ENCODE measurements at places on chromosomes 4 and X.

DNA sequence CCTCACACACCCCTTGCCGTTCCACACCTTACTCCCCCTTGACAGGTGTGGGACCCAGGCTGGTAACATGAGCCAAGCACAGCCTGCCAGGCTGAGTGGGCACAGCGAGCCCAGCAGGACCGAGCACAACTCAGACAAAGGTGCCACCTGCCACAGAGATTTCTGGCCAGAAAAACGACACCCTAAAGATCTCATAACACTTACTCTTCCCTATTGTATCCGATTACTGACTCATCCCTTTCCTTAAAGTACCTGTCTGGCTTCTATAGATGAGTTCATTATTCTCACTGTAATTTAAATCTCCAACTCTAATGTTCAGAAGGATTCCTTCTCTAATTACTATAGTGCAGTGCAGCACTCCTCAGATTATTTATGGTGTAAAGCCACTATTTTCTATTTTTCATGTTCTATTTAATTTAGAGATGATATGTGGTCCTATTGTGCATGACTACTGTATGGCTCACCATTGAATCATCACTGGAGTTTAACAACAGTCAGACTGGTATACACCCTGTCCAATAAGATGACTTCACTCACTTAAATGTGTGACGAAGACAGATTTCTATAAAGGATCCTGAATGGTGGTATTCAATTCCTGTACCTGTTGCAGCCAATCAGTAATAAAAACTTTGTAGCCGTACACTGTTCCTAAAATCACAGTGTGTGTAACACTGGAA lies 7.6 kb upstream of the SYTL5 start:
- DNase-seq = no peak

DNA sequence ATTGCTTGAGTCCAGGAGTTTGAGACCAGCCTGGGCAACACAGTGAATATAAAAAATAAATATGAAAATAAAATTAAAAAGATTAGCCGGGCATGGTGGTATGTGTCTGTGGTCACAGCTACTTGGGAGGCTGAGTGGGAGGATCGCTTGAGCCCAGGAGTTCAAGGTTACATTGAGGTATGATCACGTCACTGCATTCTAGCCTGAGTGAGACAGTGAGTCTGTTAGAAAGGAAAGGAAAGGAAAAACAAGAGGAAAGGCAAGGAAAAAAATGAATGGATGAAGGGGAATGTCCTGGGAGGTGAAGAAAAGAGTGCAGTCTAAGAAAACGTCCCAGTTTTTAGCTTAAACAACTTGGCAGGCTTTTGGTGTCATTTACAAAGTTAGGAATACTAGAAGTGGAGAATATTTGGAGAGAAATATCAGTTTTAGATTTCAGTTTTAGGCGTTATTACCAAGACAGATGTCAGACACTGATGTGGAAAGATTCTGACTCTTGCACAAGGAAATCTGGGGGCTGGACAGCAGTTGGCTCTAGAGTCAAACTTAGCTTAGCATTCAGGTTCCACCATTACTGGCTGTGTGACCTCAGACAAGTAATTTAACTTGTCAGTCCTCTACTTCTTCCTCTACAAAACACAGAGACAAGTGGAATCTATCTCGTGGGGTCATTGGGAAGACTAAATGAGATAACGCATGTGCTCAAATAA lies 139.0 kb downstream of the TSPAN5 start:
- DNase-seq = no peak

DNA sequence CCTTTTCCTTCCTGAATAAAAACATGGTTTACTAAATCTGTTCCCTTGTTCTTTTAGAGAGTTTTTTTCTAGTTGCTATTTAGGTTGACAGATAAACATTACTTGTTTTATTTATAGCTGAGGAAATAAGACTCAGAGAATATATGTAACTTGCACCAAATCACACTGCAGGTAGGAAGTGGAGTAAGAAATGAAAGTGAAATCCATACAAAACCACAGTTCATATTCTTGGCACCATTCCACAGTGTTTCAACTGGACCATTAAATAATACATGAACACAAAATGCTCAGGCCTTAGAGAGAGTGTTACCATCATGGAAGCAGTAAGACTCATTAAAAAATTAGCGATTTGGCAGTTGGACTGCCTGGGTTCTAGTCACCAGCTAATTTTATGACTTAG lies 326.9 kb upstream of the SLIT2 start:
- no peak for DNase-seq

GRCh38 chrX:27463187-27463586 lies at the start of gene PPP4R3C:
PPP4R3C (minus strand) TSS chrX:27463341; CDS start chrX:27463296, 45 bp downstream.
- DNase-seq = no peak

DNA sequence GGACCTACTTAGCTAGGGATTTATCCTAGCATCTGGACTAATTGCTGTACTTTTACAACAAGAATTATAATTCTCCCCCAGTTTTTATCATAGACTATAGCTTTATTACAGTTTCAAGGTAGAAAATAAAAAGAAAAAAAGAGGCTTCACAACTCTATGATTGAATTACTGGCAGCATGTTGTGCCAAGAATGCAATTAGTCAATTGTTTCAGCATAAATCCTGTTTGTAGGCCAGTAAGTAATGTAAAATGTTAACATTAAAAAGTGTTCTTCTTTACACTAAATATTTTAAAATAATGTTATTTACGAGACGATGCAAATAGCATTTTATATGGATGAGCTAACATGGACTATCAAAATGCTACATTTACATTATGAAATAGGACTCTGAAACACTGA lies 228.4 kb downstream of the MAPK10 start:
- no peak for DNase-seq

DNA sequence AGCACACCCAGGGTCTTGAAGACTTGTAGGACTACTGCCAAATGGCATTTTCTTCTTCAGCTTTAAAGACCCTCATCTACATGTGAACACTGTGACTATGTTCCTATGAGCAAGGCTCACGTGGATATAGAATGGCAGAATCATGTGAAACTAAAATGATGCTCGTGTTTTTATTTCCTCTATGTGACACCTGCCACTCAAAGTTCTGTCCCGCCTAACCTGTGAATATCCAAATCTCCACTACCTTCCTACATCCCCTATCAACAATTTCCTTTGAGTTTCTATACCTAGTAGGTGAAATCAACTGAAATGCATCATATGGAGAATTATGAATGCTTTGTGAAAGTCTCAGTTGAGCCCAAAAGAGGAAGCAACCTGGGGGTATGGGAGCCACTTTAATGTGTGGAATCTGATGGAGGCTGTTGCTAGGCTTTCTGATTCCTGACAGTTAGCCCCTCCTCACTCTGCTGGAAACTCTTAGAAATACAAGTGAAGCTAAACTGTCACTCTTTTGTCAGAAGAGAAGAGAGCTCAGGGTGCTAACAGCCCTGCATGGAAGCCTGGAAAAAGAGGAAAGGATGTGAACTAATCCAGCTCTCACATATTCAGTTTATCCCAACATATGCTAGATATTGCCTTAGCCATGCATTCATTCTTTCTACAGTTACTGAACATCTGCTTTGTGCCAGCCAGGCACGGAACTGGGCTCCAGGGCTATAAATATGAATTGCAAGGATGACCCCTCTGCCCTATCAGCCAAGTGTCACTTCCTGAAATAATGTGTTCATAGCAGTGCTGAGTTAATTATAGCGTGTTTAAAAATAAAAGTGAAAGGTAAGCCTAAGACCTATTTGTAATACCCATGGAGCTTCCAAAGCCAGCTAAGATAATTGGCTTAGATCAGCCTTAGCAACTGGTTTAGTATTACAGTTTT lies 11.0 kb downstream of the LHFPL1 start:
- no peak for DNase-seq

DNA sequence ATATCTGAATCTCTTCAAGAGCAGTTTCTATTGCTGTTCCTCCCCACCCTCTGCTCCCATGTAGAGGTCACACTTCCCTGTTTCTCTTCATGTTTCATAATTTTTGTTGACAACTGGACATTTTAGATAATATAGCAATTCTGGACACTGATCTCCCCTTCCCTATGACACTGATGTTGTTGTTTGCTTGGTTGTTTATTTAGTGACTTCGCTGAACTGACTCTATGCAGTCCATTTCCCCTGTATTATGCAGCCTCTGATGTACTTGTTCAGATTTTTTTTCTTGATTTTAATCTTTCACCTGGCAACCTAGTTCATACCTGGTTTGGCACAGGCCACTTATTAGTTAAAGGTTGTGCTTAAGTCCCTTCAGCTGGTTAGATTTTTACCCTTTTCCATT lies 29.2 kb downstream of the CLDN2 start:
- no peak for DNase-seq

- no peak for DNase-seq
Measured at GRCh38 chr4:74397748-74398426, 32.9 kb downstream of the EREG start.

GRCh38 chr4:70236125-70236524 lies 6.3 kb upstream of the CSN3 start:
- no peak for DNase-seq
